ENCODE measurements at places on chromosomes 3 and 15. TPM values are rescaled to one million over a fixed set of nuclear protein-coding genes. Genes with fewer than 3 reads are reported as not detected.

Gene CCR8
- total RNA-seq = not detected

Gene MAGI1
- total RNA-seq = 6.4 TPM

Gene MUC20
- 0.15 TPM for total RNA-seq

Gene FANCD2OS
- total RNA-seq = not detected

Gene SKIC8
- 66.1 TPM for total RNA-seq

Gene NAALADL2
- total RNA-seq = 1.0 TPM

Gene FOXL2NB
- total RNA-seq = not detected

Gene ATG7
- 44.2 TPM for total RNA-seq

Gene C3orf70
- 0.50 TPM for total RNA-seq

Gene CPLX3
- total RNA-seq = not detected

Gene P2RY12
- total RNA-seq = not detected

Gene FES
- 20.0 TPM for total RNA-seq

Gene MFAP1
- total RNA-seq = 14.9 TPM

Gene SH2D7
- total RNA-seq = not detected

Gene CLDN18
- total RNA-seq = not detected

Gene GOLGA6B
- not detected for total RNA-seq

Gene SLC6A1
- total RNA-seq = not detected

Gene SPG11
- total RNA-seq = 28.1 TPM

Gene AP2M1
- 351 TPM for total RNA-seq

Gene GPR62
- 0.15 TPM for total RNA-seq

Gene SLC7A14
- 0.34 TPM for total RNA-seq

All from bronchus fibroblast of lung (primary cell).